ENCODE measurements at places on chromosomes 4 and X.

GRCh38 chrX:111431001-111431400 lies 19.0 kb upstream of the DCX start:
- no peak for DNase-seq

DNA sequence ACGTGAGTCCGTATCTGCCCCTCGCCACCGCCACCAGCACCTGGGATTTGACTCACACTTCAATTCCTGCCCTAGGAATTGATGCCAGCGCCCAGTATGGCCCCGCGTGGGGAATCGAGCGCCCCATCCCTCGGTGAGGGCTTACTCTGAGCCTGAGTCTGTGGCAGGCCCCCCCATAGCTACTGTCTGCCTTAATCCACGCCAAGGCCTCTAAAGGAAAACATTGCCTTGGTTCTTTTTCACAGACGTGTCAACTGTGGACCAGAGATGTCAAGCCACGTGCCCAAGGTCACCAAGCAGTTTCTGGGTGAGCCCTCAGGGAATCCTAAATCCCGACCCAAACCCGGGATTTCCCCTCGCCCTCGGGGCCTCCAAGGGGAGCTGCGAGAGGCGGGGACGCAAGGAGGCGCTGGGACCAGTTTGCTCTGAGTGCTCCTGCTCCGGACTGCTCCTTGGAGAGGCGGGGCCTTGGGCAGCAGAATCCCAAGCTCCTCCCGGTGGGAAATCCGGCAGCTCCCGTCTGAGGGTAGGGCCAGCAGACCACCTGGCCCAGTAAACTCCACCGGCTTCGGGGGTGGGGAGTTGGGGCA lies 12.9 kb downstream of the MSX1 start:
- peak; percentile 70 for DNase-seq

DNA sequence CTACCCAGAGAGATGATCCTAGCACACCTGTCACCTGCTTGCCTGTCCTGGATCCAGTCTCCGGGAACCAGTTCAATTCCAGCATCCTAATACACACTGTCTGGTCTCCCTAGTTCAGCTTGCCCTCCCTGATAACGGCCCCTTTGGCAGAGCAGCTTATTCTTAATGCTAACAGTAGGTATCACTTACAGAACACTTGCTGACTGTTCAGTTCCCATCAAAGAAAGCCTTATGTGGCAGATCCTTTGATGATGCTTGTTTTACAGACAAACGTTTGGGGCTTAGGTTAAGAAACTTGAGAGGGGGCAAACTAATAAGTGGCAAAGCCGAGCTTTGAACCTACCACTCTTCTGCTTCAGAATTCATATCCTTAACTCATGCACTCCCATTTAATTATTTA lies 890 bp downstream of the RASSF6 start:
- no peak for DNase-seq

- no peak for DNase-seq
Observed at GRCh38 chrX:70762285-70762684, 146.2 kb downstream of the TEX11 start.

DNA sequence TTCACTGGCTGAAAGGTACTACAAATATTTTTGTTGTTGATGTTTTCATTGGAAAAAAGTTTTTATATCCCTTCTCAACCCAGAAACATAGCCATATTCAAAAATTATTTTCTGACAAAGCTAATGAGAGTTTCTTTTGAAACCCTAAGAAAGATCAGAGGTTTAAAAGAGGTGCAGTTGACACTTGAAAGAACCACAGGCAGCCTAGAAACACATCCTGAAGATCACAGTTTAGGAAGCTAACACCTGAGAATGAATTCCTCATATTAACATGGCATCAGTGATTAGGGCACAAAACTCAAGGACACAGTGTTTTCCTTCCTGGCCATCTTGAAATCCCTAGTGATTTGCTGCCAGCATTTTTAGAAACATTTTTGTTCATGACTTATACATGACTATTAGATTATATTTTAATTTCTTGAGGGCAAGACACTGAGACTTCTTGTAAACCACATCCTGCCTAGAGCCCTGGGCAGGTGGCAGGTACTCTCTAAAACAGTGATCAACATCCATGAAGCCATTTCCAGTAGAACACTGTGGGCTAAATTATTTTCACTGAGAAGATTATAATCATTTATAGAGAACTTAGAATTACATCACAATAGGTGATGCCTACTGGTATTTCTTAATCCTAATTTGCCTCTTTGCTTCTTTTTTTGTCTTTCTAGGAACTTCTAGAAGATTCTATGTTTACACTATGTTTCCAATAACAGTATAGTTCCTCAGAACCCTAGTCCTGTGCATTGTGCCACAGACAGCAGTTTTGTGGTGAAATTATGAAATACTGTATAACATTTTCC lies 80.0 kb downstream of the ARSJ start:
- DNase-seq = no peak

DNA sequence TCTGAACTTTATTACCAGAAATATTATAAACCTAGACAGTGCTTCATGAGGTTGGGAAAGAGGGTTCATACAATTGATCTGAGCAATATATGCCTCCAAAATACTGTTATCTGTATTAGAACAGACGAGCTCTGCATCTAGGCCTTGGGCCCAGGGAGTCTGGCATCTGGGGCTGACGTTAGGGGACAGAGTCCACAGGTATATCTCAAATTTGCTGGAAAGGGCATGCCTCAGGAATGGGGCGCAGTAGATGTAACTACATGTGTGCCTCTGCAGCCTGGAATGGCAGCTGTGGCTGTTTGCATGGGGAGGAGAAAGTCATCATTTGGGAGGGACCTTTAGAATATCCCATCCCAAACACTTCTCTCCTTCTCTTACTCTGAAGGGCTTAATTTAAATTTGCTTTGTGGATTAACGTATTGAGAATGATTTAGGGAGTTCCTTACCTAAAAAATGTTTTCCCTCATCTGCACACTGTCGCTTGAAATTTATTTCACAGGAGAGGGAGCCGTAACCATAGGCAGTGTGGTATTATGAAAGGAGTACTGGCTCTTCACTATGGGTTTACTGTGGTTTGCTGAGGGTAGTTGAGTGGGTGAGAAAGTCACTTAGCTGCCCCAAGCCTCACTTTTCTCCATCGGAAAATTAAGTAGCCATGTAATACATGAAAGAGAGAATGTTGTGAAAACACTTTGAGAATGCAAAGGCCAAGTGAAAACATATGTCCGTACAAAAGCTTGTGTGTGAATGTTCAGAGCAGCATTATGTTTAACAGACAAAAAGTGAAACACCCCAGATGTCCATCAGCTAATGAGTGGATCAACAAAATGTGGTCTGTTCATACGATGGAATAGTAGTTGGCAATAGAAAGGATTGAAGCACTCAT lies 5.9 kb downstream of the ADD1 start:
- no peak for DNase-seq

DNA sequence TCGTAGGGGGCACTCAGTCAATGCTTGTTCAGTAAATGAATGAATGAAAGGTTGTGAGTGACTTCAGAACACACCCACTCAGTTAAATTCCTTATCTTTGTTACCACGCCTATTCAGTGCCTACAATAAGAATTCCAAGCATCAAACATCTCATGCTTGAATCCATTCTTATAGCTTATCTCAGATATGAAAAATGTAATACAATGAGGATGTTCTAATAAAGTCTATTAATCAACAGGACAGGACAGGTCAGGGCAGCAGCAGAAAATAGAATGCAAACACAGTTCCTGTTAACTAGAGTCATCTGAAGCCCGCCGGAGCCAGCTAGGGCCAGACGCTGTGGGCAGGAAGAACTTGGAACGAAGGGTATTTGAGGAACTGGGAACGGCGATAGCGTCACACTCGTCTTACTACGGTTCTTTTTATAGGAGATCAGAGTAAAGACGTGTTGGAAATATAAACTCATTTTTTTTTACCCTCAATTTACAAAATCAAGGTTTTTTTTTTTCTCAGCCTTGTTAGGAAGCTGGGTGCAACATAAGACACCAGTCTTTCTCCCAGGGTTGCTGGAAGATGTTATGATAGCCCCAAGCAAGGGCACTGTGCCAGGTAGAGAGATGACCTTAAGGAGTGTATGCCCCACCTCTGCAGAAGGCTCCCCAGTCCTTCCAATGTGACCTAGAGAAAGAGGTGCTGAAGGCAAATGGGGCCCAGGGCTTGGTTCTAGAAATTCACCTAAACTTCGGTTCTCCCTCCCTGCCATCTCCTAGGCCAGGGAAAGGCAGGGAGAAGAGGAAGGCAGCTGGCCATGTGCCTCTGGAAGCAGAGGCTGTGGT lies 48.3 kb downstream of the SEL1L3 start:
- DNase-seq = no peak

DNA sequence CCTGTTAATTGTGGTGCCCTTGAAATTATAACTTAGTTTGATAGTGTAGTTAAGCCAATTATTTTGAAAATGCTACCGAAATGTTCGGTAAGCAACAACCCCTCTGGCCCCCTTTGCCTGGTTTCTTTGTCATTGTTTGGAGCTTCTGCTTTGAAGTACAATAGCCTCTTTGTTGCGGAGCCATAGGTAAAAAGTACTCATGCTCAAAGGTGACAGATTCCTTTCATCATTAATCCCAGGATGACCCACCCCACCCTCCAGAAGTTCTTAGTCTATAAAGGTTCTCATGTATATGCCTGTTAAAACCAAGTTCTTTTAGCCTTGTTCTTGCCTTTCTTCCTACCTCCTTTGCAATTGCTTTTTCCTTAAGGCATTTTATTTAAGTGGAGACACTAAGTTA lies 42.4 kb upstream of the SMARCAD1 start:
- no peak for DNase-seq

DNA sequence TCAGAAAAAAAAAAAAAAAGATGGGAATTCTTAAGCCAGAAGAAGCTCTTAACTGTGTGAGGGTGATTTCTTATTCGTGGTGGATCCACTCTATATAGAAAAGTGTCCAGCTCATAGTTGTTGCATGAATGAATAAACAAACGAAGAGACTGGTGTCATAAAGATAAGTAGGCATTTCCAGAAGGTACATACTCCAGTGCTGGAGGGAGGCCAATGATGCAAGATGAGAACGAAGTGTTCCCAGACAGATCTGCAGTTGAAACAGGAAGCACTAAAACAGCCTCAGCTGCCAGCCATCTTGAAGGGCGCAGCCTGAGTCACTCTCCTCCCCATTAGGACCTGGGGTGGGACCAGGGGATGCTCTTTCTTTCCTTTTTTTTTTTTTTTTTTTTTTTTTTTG lies 47.4 kb upstream of the HOPX start:
- peak; percentile 3 for DNase-seq

- DNase-seq = peak; percentile 40
Observed at GRCh38 chrX:102950908-102951866, 14.1 kb downstream of the RAB40AL start.

DNA sequence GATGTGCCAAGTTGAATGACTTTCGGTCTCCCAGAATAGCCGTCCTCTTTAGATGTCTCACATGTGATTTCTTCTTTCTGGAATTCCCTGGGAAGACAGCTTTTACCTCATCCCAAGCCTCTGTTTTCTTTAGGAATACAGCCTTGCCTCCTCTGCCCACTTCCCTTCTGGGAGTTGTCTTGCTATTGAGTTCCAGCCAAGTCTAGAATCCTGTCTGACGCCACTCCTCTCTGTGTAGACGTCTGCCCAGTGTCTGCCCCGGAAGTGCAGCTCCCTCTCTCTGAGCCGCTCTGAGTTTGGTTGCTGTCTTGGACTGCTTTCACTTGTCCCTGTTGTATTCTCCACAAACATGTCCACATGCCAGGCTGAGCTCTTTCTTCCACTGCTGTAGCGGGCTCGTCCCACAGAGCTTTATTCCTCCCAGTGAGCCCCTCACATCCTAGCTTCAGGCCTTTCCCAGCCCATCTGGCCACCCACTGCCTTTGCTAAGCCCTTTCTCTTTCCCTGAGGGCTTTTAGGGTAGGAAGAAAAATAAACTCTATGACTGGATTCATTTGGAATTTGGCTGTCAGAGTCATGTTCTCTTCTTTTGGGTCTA lies 9.0 kb upstream of the IGFBP7 start:
- DNase-seq = no peak

- DNase-seq = peak; percentile 62
Observed at GRCh38 chr4:13530823-13531624, 13.3 kb downstream of the NKX3-2 start.

DNA sequence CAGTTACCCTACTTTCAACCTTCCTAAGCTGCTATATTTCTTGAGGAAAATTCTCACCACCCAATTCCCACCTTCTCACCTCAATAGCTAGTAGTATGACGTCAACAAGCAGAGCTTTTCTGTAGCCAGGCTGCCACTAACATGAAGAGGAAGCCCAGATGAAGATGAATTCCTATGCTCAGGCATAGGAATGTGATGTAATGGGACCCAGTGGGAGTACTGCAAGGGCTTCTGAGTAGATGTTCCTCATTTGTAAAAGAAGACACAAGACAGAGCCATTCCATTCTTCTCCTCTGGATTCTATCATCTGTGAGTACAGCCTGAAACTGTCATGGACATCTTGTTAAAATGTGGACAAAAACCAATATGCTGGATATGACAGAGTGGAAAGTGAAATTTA lies 81.6 kb upstream of the KLF3 start:
- no peak for DNase-seq

DNA sequence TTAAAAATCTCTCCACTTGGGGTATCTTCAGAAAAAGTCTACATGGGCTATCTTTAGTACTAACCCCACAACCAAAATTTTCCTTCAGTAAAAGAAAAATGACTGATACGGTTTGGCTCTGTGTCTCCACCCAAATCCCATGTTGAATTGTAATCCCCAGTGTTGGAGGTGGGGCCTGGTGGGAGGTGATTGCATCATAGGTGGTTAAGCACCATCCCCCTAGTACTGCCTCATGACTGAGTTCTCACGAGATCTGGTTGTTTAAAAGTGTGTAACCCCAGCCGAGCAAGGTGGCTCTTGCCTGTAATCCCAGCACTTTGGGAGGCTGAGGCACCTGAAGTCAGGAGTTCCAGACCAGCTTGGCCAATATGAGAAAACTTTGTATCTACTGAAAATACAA lies 66.8 kb downstream of the USP46 start:
- no peak for DNase-seq

DNA sequence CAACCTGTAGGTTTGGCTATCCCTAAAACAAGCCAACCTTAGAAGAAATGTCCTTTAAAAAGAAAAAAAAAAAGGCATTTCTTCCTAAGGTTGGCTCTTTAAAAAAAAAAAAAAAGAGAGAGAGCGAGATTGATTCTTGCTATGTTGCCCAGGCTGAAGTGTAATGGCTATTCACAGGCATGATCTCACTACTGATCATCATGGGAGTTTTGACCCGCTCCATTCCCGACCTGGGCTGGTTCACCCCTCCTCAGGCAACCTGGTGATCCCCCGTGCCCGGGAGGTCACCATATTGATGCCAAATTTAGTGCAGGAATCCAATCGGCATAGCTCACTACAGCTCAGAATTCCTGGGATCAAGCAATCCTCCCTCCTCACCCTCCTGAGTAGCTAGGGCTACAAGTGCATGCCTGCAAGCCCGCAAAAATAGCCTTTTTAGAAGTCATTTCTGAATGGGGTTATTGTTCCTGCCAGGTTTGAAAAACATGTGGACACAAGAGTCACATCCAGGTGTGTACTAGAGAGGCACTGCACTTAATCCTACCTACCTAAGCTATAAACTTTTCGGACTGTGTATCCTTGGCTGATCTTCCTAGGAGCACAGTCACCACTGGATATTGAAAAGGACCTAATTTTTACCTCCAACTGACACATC lies 61.4 kb upstream of the ZCCHC13 start:
- DNase-seq = no peak
